ENCODE measurements at places on chromosomes 4 and X. TPM values are rescaled to one million over a fixed set of nuclear protein-coding genes. Genes with fewer than 3 reads are reported as not detected.
A peak's percentile ranks its signal among the peaks of the same experiment; 100 is the strongest.

SRPK3 gene
- 0.49 TPM for total RNA-seq

DNA sequence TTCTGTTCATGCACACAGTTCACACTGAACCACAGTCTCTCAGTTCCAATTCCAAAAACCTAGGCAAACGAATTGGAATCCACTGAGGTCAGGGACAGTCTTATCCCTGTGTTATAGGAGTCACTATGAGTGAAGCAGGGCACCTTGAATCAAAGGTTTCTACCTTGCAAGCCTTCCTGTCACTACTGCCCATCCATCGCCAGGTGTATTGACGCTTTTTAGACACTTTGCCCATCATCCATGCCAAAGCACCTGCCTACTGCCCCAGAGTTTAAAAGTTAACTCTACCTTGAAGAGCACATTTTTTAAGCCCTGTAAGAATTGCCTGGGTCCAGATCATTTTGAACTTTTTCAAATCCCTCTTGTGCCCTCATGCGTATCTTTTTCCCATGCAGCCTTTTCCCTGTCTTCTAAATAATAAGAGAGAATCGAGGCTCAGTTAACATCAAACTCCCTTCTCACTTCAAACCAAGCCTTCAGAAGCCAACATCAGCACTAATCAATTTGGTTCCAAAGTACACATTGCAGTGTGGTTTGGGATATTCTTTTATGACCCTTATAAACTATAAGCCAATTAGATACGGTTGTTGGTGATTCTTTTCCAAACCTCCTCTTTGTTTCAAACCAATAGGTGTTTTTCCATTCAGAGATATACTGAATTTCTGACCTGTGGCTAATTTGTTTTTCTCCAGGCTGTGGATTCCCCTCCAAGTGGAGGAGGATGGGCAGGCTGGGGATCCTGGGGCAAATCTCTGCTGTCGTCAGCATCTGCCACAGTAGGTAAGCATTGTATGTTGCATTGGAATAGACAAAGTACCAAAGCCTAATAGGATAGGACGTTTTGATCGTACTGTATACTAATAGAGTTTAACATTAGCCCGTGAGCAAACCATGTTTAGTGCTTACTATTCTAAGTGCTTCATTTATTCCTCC is 23.7 kb downstream of the FAM114A1 start:
- DNase-seq = no peak

PRKG2 gene
- total RNA-seq = 2.1 TPM

GRCh38 chrX:136538811-136539210 is 6.8 kb downstream of the VGLL1 start:
- DNase-seq = no peak

AFF2 gene
- total RNA-seq = 3.0 TPM

FRAS1 gene
- 6.0 TPM for total RNA-seq

GRCh38 chr4:119729835-119730670 is 101.4 kb upstream of the PDE5A start:
- no peak for DNase-seq

GRCh38 chr4:112189754-112190153 is 41.8 kb upstream of the AP1AR start:
- DNase-seq = no peak

- DNase-seq = no peak
These were observed 27.1 kb downstream of the PDLIM3 start for GRCh38 chr4:185508181-185508580.

GSX2 gene
- not detected for total RNA-seq

DNA sequence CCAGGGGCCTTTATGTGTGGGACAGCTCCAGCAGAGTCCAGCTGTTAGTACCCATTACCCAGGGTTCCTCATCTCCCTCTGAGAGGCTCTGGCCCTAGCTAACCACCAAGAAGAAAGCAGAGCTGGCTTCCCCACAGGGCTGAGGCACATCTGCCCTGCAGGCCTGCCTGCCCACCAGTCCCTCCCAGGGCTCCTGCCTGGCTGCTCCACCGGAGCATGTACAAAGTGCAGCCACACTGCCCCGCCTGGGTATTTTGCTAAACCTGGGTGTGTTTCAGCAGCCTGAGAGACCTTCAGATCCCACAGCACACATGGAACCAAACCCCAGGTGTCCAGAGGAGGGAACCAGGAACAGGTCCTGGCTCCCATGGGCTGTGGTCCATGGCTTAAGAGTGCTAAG is 500.4 kb upstream of the KLHL4 start:
- DNase-seq = no peak

TBC1D9 gene
- 9.8 TPM for total RNA-seq

GYG2 gene
- 3.4 TPM for total RNA-seq

- DNase-seq = no peak
These were observed 86.8 kb upstream of the ATP6AP2 start for GRCh38 chrX:40494005-40494404.

GRCh38 chr4:48901196-48901595 is 5.4 kb downstream of the OCIAD2 start:
- DNase-seq = no peak

DNA sequence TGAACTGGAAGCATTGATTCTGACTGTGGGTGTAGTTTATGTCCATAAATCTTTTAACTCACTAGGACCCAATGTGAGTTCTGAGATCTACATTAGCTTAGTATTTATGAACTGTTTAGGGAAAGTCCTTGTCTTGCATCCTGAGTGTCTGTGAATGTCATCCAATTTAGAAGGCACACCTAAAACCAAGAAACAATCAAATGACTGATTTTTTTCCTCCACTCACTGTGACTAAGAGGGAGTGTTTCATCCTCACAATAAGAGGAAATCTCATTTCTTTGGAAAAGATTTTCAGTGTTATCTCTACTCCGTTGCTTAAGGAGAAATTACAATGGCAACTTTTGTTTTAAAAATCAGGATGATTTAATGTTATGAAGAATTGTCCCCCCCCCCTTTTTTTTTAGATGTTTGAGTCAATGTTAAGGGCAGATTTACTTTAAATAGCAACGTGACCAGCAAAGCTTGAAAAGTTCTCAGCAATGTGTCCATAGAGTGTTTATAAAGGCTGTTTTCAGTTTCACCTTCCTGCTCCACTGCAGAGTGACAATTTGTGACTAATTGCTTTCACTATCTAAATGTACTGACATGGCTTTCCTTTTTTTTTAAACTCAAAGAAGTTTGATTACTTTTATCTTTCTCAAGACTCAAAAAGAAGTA is 173.0 kb downstream of the SPCS3 start:
- DNase-seq = no peak

GRCh38 chr4:154542271-154542879 is 7.8 kb downstream of the PLRG1 start:
- DNase-seq = no peak

- DNase-seq = peak; percentile 71
These were observed 50.2 kb downstream of the DDX3X start for GRCh38 chrX:41384051-41384705.

- DNase-seq = no peak
These were observed 14.4 kb upstream of the ARSJ start for GRCh38 chr4:113993887-113994286.

GRCh38 chr4:127959794-127960193 is 5.2 kb downstream of the MFSD8 start:
- no peak for DNase-seq

DNA sequence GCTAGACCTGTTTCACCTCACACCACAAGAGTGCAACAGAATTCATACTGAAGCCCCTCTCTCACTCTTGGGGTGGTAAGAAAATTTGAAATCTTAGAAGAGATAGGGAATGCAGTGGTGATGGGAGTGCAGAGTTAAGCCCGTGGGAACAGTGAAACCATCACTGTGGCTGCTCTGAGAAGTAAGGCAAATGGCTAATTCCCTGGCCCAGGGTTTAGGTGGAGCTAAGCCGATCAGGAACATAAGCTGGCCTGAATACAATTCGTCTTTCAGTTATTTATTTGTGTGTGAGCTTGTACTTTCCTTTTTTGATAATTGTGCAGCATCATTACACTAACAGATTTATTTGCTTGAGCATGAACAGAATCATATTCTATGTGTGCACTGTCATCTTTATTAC is 1070.6 kb downstream of the STPG2 start:
- DNase-seq = no peak

GRCh38 chr4:56227301-56227835 is 159.9 kb downstream of the AASDH start:
- no peak for DNase-seq

- DNase-seq = no peak
These were observed 2358.0 kb downstream of the ARAP2 start for GRCh38 chr4:33886356-33886755.

DNA sequence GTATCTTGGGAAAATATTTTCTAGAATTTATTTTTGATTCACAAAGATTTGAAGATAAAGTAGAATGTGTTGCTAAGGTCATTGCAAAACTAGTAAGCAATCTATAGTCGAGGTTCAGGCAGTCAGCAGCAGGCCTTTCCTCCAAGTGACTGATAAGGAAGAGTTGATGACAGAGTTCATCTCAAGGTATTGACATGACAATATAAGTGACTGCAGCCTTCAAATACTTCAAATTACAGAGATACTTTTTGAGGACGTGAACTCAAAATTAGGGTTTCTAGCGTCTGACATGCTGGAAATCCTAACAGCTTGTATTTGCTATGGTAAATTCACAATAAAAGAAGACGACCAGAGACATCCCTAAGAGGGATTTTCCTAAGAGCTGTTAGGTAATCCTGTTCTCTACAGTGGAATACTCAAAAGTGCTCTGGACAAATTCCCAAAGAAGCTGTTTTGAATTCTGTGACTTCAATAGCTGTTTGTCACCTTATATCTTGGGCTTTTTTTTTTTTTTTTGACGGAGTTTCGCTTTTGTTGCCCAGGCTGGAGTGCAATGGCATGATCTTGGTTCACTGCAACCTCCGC is 7.4 kb downstream of the ARHGAP10 start:
- no peak for DNase-seq

- no peak for DNase-seq
These were observed 420.3 kb downstream of the PDHA2 start for GRCh38 chr4:96260064-96260682.
